ENCODE measurements at places on chromosomes 1 and 21.

DNA sequence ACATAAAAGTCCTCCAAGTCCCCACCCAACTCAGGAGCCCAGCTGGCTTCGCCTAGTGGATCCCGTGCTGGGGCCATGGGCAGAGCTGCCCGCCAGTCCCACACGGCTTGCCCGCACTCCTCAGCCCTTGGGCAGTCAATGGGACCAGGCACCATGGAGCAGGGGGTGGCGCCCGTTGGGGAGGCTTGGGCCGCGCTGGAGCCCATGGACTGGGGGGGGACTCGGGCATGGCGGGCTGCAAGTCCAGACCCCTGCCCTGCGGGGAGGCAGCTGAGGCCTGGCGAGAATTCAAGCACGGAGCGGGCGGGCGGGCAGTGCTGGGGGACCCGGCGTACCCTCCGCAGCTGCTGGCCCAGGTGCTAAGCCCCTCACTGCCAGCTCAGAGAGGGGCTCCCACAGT is 249.8 kb upstream of the PLD5 start:
- DNase-seq, result no peak

DNA sequence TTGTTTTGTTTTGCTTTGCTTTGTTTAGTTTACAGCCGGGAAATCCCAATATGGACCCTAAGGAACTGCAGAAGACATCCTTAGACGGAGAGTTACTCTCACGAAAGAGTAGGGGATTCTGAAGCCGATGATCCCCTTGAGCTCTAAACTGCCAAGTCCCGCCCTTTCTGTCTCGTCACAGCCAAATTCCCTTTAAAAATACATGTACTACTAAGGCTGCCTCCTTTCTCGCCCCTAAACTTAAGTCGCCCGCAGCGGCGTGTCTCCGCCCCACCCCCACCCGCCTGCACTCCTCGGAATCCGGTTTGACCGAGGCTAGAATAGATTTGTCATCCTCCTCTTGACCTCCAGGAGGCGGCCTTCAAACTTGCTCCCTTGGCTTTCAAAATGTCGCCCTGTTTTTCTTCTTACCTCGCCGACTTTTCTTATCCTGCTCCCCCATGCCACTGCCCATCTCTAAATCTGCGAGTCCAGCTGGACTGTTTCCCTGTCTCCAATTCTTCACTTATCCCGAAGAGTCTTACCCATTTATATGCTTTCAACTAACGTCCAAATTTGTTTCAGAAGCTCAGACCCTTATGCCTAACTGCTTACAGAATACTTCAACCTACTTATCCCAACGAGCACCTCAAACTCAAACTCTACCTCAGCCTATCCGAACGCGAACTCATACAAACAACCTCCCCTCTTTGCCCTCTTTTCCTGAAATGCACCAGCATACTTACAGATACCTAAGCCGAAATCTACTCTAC is 10.9 kb upstream of the BOLA1 start:
- DNase-seq, result peak; percentile 97

GRCh38 chr1:110205591-110206155 is 4.4 kb upstream of the KCNC4 start:
- no peak for DNase-seq

DNA sequence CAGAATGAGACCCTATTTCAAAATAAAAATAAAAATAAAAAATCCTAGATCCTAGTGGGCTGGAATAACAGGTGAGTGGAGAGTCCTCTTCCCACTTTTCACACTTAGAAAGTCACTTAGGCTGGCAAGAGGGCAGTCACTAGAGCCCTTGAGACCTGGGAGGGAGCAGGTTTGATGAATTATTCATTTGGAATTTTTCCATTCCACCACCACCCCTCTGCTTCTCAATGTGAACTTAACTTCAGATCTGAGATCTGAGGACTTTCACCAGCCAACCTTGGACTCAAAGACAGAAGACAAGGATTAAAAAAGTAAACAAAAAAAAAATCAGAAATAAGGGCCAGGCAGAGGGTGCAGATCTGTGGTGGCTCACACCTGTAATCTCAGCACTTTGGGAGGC is 16.5 kb downstream of the AKR7A3 start:
- DNase-seq, result no peak

GRCh38 chr1:23692308-23692871 is 784 bp downstream of the RPL11 start:
- DNase-seq, result peak; percentile 28

- no peak for DNase-seq
Observed at GRCh38 chr1:183080406-183080805, 57.2 kb downstream of the LAMC1 start.

- DNase-seq, result peak; percentile 96
Observed at GRCh38 chr1:151340870-151341754, 5.9 kb downstream of the RFX5 start.

DNA sequence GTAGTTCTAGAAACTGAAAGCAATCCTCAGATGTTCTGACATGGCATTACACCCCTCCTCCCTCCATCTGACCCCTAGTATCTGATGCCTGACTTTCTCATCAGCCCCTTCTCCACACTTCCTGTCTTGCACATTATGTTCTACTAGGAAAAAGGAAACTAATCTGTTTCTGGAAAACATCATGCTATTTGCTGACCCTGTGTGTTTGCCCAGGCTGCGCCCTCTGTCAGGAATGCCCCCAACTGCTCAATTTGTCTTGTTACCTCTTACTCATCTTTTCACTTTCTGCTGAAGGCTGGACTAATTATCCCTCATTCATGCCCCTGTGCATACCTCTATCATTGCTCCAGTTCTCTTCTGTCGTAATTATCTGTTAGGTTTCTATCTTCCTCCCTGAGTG is 37.5 kb upstream of the DAB1 start:
- no peak for DNase-seq

DNA sequence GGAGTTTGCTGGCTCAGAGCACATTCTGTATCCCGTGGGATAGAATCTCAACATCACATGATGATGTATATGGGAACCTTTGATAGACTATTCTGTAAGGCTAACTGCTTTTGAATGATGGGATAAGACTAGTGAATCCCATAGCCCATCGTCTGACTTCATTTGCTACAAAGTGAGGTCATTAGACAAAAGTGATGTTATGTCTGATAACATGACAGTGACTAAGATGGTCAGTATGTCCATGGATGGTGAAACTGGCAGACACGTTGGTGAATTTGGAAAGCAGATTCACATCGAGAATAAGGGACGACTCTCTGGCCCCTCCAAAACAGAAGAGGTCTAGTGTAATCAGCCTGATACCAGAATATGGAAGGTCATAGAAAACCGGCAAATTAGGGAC is 108.4 kb downstream of the HHAT start:
- DNase-seq, result no peak

DNA sequence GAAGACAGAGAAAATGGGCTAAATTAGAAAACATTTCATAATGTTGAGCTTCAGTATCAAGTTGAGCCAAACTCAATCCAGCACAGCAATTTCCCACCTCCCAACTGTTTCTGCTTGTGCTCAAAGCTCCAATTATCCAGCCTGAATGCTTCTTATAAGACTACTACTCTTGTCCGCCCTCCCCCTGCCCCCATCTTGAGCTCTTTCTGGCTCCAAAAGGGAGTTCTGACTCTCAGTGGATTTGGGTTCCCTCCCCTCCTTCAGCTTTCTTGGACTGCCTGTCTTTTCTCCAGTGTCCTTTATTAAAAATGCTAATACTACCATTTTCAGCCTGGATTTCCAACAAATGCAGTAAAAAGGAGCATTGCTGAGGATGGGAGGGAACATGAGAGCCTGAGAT is 174.8 kb downstream of the ASTN1 start:
- no peak for DNase-seq

All from mesendoderm (in vitro differentiated cells).